ENCODE measurements at places on chromosomes 16 and 17.
A peak's percentile ranks its signal among the peaks of the same experiment; 100 is the strongest.

DNA sequence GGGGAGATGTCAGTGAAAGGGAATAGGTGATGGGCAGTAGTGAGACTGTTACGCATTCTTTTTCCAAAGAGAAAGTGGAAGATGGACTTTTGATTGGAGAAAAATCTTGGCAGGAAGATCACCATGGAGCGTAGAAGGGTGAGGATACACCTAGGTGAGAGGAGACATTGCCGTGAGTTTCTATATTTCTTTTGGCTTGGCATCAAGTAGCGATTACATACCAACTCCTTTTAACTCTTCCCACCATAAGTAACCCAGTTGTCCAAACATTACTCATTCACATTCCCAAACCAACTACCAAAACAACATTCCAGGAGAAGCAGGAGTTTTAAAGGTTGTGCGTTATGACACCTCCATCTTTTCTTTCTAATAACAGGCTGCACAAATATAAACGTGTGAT lies 10.7 kb upstream of the KRT28 start:
- no peak for DNase-seq

GRCh38 chr17:69245617-69246016 lies 17.0 kb upstream of the ABCA10 start:
- no peak for DNase-seq

GRCh38 chr17:20967776-20968175 lies 75.0 kb downstream of the USP22 start:
- no peak for DNase-seq

- DNase-seq, result no peak
These were observed 8.4 kb upstream of the LGALS3BP start for GRCh38 chr17:78988152-78988551.

- DNase-seq, result no peak
These were observed 394.5 kb downstream of the XYLT1 start for GRCh38 chr16:17076092-17076754.

DNA sequence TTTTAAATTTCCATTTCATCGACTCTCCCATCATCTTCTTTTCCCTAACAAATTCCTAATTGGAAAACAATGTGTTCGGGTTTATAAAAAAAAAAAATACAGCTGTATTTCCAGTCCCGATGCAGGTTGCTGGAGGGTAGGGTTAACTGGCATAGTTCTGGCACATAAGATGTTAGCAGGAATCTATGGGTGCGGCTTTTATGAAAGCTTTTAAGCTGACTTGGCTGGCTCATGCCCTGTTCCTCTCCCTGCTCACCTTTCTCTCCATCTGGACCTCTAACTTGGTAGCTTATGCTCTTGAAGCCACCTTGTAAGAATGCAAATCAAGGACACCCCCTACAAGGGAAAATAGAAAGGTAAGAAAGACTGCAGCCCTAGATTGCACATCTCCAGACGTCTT lies 33.2 kb upstream of the KCNJ2 start:
- DNase-seq, result no peak

GRCh38 chr17:42338427-42338985 lies 49.7 kb downstream of the STAT3 start:
- DNase-seq, result no peak

GRCh38 chr17:8475781-8476180 lies 40.1 kb downstream of the NDEL1 start:
- no peak for DNase-seq

DNA sequence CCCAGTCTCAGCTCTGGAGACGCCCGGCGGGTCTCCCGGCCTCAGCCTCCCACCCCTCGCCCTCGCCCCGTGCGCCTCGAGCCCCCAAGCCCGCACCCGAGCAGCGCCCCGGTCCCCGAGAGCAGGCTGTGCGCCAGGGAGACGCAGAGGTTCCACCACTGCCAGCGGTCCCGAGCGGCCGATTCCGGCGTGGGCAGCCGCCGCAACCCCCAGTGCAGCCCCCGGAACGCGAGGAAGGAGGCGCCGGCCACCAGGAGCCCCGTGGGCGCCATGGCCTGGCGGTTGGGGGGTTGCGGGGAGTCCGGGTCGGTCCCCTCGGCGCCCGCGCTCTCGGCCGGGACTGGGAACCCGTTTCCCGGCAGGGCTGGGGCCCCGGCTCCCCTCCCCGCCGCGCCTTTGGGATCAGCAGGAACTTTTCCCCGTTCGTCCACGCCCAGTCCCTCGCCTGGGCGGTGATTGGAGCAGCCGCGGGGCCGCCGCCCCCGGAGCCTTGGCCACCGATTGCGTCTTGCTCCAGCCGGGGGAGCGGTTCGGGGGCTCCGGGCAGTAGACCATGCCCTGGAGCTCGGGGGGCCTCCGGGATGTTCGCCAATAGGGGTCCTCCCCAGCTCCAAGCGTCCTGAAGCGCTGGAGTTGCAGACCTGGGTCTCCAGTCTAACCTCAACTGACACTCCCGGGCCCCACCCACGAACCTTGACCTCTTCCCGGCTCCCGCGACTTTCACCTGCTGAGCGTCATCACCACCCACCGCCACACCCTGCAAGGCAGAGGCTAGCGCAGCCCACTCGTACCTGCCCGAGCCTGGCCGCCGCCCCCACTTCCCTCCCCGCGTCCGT lies at the start of gene TLCD2:
TLCD2 (minus strand) TSS at position 407 of the 836 bp plus-strand sequence; CDS start at position 272, 135 bp downstream.
- DNase-seq, result no peak

GRCh38 chr17:3879591-3880417 lies 13.0 kb downstream of the CAMKK1 start:
- DNase-seq, result no peak

DNA sequence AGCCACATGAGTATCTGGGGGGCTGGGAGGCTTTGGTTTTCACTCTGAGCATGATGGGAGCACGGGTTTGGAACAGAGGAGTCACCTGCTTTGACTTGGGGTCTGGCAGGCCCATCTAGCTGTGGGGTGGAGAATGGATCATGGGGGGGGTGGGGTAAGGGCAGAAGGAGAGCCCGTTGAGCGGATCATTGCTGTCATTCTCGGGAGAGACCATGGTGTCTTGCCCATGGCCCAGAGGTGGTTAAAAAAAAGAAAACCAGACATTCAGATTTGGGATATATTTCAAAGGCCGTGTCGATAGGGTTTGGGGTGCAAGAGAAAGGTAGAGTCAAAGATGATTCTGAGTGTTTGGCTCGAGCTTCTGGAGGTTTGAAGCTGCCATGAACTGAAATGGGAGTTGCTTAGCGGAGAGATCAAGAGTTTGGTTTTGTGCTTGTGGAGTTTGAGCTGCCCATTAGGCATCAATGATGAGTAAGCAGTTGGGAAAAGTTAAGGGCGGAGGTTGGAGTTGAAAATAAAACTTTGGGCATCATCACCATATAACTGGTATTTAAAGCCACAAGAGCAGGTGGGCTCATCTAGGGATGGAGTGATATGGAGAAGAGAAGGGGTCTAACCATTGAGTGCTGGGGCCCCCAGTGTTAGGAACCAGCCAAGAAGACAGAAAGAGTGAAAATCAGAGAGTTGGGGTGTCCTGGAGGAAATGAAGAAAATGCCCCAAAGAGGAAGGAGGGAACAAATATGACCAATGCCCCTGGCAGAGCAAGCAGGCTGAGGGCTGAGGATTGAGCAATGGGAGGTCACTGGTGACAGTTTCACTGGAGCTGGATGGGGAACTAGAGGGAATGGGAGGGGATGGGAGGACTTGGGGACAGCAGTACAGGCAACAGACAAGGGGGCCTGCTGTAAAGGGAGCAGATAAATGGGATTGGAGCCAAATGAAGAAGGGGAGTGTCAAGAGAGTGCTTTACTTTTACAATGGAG lies 1.9 kb downstream of the NOD2 start:
- no peak for DNase-seq

DNA sequence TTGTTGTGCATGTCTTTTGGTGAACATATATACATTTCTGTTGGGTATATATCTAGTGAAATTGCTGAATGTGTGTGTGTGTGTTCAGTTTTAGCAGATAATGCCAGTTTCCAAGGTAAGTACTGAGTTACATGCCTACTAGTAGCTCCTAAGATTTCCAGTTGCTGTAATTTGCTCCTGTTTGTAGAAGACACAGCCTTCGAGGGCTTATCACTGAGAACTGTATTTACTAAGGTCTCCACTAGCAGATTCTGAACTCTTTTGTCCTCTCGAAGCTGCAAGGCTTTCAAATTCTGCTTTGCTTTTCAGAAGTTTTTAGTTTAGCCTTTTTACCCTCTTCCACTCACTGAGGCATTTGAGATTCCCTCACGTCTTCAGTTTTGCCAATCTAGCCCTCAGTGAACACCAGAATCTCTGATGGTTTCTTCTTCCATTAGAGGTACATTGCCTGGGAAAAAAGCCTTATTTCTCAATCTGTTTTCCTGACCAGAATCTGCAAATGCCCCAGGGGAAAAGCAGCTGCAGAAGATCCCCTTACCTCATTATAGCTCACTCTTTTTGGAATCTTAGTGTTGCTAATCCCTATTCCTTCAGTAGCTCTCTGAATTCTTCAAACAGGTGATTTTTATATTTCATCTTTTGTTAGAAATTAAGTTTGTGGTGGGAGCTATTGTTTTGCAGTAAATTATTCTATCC lies 52.9 kb downstream of the NF1 start:
- no peak for DNase-seq

GRCh38 chr17:10119203-10120108 lies 79.0 kb downstream of the GAS7 start:
- DNase-seq, result peak; percentile 4

GRCh38 chr16:595094-595528 lies 5.2 kb downstream of the RAB40C start:
- no peak for DNase-seq

Data from DMS153 (cell line).